Muscle of back (tissue), 13 donors: ENCODE measurements at places on chromosomes 12 and 14. TPM values are rescaled to one million over a fixed set of nuclear protein-coding genes. Genes with fewer than 3 reads are reported as not detected.

DNA sequence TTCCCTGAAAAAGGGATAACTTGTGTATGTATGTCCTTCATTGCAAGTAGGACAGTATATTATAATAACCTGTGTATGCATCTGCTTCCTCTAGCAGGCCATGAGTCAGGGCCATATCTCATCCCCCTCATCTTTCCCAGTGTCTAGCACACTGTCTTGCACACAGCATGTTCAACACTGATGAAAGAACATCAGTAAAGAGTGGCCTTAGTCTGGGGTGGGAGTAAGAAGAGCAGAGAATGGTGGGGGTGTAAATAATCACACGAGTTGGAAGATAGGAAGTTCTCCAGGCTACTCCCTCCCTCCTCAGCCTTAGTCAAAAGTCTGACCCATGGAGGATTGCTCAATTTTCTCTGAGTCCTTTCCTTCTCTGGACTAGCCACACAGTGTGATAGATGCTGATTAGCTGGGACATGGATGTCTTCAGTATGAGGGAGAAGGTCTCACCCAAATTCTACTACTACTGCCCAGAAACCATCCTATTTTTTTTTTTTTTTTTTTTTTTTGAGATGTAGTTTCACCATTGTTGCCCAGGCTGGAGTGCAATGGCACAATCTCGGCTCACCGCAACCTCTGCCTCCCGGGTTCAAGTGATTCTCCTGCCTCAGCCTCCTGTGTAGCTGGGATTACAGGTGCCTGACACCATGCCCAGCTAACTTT, 14.6 kb upstream of the SP1 start:
- DNase-seq, result no peak

GRCh38 chr12:101566318-101566717, 28.5 kb upstream of the MYBPC1 start:
- no peak for DNase-seq

DNA sequence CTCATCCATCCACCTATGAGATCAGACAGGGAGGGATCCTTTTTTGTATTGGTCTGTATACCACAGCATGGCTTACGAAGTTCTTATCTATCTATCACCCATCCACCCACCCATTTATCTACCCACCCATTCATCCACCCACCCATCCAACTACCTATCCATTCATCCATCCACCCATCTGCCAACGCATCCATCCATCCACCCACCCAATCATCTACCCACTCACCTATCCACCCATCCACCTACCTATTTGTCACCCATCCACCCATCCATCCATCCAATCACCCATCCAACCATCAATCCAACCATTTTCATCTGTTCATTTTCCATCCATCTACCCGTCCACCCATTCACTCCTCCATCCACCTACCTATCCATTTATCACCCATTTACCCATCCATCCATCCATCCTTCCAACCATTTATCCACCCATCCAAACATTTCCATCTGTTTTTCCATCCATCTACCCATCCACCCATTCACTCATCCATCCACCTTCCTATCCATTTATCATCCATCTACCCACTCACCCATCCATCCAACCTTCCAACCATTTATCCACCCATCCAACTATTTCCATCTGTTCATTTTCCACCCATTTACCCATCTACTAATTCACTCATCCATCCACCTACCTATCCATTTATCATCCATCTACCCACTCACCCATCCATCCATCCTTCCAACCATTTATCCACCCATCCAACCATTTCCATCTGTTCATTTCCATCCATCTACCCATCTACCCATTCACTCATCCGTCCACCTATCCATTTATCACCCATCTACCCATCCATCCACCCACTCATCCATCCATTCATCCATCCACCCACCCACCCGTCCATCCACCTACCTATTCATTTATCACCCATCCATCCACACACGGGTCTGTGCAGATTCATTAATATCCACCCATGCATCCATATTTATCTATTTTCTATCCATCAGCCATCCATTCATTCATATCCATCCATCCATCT, 13.3 kb downstream of the SDS start:
- DNase-seq, result no peak

- no peak for DNase-seq
Observed at GRCh38 chr14:68278576-68279436, 459.2 kb downstream of the RAD51B start.

GRCh38 chr12:95446506-95446900, 27.4 kb upstream of the METAP2 start:
- DNase-seq, result peak; percentile 66

DNA sequence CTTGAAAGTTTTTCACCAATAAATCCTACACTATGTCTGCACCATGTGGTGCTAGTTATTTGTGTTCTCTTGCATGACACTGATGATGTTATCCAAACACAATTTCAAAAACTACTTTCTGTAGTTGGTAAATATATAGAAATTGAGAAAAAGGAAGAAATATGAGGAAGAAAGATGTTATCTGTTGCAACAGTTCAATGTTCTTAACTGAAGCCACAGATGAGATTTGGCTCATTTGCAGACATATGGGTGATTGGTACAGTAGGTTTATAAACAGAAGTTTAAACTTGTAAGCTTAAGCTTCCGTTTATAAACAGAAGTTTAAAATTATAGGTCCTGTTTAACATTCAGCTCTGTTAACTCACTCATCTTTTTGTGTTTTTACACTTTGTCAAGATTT, at the start of gene CLEC12A:
CLEC12A (plus strand) TSS at position 229 of the 400 bp plus-strand sequence. CDS start 188 bp downstream, outside the sequence.
- no peak for DNase-seq

GRCh38 chr12:55700255-55701018, 7.3 kb downstream of the ITGA7 start:
- no peak for DNase-seq

- DNase-seq, result no peak
Observed at GRCh38 chr12:72074956-72075355, 136.3 kb downstream of the TPH2 start.

- DNase-seq, result no peak
Observed at GRCh38 chr14:52307376-52307775, 6.7 kb upstream of the PTGER2 start.

GRCh38 chr12:4002601-4003000, 129.4 kb upstream of the PARP11 start:
- no peak for DNase-seq

The DTX1 gene
- polyA plus RNA-seq, result 3.2 TPM

The NCAPD2 gene
- 29.3 TPM for polyA plus RNA-seq
